T-helper 9 cell (primary cell): ENCODE measurements at places on chromosomes 16 and 17.
A peak's percentile ranks its signal among the peaks of the same experiment; 100 is the strongest.

DNA sequence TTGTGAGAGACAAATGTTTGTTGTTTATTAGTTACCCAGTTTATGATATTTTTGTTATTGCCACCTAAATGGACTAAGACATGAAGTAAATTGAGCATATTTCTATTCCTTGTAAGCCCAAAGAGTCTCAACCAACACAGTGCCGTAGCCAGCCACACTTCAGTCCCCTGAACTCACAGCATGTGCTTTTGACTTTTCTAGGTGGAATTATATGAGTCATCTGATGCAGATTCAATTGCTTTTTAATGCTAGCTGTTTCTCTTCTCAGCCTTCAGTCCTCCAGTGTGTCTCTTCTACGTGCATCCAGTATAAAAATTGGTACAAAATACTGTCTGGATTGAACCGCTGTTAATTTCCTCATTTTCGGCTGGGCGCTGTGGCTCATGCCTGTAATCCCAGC lies 39.0 kb downstream of the IQCK start:
- no peak for DNase-seq

DNA sequence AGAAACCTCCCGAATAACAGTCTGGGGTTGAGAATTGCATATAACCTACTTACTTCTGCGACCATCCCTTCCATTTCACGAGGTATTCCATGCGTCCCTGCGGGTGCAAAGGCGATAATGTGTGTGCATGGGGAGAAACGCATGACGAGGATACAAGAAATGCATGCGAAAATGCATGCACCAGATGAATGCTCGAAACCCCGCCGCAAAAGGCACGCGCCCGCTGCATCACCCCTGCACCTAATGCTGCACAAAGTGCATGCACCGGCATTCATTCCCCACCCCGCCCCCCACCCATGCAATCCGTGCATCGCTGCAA lies 474 bp downstream of the CBX8 start:
- DNase-seq, result no peak

GRCh38 chr16:87648236-87648635 lies 45.9 kb downstream of the JPH3 start:
- DNase-seq, result no peak

GRCh38 chr16:57084996-57085395 lies 7.4 kb upstream of the CPNE2 start:
- DNase-seq, result no peak

GRCh38 chr16:4609200-4610010 lies 5.3 kb downstream of the UBALD1 start:
- DNase-seq, result no peak

DNA sequence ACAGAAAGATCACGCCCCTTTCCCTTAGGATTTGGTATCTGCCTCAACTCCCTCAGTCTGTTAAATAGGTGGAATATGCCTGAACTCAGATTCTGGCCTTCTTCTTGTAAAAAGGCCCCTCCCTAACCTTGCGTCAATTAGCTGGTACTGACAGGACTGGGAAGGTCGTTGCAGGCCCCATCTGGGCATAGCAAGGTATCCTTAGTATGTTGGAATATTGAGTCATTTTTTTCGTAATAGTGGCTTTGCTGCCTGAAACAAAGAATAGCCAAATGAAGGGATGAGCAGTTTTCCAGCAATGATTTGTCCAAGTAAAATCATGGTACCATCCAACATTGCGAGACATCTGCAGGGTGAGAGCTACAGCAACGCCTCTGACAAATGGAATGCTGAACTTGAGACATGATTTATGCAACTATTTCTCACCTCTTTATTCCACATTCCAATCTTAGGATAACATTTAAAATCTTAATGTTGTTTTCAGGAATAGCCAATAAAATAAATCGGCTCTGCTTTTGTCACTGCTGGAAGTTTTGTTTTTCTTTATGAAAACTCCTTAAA lies 39.3 kb upstream of the BRD7 start:
- DNase-seq, result no peak

DNA sequence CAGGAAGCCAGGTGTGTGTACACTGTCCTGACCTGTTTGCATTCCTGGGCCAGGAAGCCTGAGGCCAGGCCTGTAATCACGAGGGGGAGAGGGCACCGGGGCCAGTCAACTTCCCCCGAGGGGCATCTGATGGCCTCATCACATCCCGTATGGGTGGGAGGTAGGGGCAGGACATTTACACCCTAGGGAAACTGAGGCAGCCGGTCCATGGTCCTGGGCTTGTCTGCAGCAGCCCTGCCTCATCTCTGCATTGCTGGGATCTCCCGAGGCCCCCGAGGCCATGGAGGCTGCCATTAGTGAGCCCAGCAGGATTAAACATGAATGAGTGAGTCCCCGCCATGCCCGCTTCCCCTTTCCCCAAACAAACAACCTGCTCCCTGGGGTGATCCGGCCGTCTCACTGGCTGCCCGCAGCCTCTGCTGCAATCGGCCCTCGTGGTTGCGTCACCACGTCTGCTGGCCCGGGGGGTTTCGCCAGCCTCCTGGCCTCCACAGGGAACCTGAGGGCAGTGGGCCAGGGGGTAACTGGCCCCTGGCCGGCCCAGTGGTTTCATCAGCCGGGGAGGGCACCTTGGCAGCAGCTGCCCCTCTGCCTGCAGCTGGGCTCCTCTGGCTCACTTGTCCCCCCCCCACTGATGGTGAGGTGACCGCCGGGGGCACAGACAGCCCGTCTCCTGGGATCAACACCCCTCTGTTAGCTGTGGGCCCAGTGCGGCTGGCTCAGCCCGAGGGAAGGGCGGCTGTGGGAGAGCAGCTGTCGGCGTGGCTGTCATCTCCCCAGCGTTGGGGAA lies 88.3 kb upstream of the GSE1 start:
- DNase-seq, result no peak

DNA sequence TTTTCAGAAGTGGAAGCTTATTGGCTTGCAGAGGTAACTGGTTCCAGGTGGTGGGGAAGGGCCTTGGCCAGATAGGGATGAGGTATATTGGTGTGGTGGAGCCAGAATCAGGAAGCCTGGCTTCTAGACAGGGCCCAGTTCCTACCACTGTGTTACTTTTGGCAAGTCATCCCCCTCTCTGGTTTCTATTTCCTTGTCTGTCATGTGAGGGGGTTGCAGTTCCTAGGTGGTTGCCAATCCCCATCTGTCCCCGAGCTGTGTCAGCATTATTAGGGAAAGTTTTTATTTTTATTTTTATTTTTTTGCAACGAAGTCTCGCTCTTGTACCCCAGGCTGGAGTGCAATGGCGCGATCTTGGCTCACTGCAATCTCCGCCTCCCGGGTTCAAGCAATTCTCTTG lies 3.0 kb downstream of the SMCR8 start:
- DNase-seq, result no peak

DNA sequence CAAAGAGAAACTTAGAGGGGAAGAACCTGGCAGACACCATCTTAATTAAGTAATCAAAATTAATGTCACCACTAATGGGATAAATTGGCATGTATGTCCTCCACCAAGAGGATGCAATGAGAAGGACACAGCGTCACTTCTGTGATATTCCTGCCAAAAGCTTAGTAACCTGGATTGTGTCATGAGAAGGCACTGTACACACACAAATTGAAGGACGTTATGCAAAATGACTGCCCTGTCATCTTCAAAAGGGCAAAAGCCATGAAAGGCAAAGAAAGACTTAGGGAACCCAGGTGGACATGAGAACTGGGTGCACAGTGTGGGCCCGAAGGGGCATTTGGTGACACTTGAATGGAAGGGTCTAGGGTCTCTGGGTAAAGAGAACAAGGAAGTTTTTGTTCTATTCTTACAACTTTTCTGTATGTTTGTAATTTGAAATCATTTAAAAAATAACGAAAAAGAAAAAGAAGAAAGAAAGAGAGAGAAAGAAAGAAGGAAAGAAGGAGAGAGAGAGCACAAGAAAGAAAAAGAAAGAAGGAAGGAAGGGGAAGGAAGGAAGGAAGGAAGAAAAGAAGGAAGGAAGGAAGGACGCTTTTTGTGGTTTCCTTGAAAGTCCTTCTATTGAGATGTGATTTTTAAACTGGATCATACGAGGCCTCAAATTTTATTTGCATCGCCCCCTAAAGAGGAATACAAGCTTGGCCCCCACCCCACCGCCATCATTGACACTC lies 4.0 kb upstream of the APOH start:
- DNase-seq, result no peak

DNA sequence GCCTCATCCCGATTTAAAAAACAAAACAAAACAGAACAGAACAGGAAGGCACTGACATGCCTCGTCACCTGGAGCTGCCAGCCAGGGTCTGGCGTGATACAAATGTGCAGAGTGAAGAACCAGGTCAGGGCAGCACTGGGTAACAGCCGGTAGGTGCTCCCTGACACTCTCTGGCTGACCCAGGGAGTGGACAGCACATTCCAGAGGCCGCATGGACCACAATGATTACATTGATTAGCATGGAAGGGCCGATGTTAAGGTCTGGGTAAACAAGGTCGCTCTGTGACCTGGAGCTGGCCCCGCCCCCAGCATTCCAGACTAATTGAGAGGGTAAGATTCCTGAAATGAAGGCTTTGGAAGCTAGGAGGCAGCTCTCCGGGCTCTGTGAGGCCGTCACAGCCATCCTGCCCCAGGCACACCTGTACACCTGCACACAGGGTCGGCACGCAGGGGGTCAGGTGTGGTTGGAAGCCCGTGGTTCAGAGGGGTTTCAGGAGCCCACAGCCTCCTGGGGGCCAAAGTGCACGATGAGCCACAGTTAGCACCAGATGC lies 21.4 kb downstream of the PIEZO1 start:
- no peak for DNase-seq

DNA sequence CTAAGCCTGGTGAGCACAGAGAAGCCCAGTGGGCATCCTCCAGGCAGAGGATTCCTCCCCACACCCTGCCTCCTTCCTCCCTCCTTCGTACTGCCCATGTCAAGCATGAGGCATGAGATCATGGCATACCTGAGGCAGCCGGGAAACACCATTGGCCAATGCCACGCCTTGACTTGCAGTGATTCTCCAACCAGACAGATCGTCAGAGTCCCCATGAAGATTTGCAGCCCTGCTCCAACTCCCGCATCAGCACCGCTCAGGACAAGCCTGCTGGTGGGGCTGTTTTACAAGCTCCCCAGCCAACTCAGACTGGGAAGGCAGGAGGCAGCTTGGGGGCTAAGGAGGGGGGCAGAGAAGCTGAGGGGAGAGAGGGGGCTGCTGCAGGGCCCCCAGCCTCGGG lies 2.9 kb upstream of the KRT16 start:
- no peak for DNase-seq

DNA sequence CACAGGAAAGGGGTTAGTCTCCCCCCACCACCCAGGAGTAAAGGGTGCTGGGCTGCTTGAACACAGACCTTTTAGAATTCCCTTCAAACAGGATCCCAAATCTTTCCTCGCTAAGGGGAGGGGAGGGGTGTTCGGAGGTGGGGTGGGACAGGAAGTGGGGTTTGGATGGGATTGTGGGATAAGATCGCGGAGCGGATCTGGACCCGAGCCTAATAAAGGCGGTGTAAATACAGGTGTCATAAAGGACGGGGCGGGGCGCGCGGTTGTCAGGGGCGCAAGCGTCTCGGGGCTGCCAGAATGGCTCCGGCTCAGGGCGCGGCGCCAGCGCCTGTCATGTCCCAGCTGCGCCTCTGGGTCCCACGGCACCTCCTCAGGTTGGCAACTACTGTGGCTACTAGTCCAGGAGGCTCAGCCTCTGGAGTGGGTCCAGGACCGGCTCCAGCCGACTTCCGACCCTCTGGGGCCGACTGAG lies 59.8 kb upstream of the FBXO47 start:
- DNase-seq, result no peak

DNA sequence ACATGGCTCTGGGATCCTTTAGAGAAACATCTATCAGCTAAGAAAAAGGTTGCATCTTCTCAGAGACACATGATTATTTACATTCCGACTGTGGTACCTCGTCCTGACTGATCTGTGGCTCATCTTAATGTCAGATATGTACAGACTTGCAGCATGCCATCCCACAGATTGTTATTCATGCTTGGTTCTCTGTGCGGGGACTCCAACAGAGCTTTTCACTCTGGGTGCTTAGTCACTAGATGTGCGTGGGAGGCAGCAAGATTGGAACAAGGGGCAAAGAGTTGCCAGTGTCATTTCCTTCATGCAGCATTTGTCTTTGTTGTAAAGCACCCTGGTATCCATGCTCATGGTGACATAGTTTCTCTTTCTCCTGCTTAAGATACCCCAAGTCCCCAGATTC lies 179.1 kb upstream of the CACNG5 start:
- DNase-seq, result no peak

DNA sequence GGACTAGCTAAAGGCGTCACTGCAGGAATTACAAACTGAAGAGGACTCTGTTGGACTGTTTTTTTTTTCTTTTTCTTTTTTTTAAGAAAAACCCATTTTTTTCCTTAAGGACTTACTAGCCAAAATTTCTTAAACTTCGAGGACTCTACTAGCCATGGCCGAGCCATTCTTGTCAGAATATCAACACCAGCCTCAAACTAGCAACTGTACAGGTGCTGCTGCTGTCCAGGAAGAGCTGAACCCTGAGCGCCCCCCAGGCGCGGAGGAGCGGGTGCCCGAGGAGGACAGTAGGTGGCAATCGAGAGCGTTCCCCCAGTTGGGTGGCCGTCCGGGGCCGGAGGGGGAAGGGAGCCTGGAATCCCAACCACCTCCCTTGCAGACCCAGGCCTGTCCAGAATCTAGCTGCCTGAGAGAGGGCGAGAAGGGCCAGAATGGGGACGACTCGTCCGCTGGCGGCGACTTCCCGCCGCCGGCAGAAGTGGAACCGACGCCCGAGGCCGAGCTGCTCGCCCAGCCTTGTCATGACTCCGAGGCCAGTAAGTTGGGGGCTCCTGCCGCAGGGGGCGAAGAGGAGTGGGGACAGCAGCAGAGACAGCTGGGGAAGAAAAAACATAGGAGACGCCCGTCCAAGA lies 878 bp downstream of the HEXIM1 start:
- DNase-seq, result peak; percentile 63

DNA sequence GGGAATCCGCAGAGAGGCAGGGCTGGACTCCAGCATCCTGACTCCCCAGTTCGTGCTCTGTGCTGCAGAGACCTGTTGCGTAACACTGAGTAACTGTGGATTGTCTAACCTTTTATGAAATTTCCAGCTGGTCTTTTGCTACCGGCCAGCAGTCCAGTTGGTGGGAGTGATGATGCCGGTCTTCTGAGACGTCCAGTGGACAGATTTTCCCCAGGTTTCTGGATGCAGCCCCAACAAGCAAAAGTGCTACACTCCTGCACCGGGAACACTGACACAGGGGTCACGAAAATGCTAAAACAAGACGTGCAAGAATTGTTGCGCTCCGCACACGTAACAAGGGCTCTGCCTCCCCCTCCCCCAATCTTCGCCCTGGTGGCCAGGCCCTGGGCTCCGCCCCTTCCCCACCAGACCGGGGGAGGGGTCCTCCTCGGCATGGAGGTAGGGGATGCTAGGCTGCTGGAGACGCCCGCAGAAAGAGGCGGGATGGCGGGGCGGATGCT lies 701 bp upstream of the MRC2 start:
- no peak for DNase-seq

- DNase-seq, result no peak
These were observed 46.1 kb downstream of the RAB11FIP3 start for GRCh38 chr16:471353-472198.

DNA sequence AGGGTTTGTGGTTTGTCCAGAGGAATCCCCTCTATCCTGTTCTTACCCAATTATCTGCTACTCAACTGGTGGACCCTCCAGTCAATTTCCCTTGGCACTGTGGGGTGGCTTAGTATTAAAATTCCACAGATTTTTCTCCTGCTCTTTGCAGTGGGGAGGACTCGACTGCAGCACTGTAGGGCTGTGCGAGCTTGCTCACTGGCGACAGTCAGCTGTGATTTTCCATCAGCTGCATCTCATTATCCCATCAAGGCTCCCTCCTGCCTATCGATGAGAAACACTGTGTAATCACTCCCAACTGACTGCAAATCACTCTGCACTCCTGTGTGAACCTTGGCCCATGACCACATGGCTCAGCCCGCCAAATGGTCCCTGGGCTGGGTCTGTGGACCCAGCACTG lies 90.5 kb upstream of the MAF start:
- no peak for DNase-seq

GRCh38 chr16:20301840-20302239 lies 25.5 kb downstream of the GP2 start:
- no peak for DNase-seq
